ENCODE measurements at places on chromosomes 6 and 20.

DNA sequence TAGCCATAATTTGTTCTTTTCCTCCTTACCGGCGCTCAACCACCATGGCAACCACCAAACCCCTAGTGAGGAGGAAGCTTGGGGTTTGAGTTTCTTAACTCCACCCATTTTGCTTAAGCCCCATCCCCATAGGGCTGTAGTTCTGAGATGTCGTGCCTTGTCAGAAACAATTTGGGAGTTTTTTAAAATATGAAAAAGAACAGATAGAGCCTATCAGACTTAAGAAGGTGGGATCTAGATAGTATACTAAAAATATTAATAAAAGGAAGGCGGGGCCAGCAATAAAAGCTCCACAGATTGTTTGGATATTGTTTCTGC lies 5.6 kb downstream of the BRD2 start:
- DNase-seq: peak; percentile 64

DNA sequence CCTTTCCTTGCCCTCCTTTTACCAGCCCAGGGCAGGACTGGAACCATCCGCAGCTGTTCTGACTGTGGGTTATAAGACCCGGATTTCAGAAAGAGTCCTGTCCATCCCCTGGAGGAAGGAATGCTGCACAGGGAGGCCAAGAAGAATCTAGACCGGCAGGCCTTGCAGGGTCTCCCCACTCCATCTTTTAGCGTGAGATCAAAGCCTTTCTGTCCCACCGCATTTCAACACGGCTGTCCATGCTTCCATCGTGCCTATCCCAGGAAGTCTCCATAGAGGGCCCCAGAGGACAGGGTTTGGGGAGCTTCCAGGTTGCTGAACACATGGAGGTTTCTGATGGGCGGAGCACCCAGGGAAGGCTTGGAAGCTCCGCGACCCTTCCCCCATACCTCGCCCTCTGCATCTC lies 79.3 kb upstream of the AGPAT4 start:
- no peak for DNase-seq

DNA sequence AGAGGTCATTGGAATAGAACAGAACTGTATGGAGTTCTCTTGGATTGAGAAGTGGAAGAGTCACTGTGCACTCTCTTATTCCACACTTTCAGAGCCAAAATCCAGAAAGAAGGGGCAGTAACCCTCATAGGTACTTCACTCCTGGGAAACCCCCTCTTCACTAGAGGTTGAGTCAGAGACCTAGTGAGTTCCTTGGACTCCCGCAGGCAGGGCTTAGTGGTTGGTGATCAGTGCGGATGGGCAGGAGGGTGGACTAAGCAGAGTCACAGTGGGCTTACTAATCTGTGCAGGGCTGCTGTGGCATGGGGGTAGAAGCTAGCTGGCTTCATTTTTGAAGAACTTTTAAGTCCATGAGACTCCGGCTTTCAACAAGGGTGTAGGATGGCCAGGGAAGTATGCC lies 95.0 kb upstream of the MLN start:
- no peak for DNase-seq

DNA sequence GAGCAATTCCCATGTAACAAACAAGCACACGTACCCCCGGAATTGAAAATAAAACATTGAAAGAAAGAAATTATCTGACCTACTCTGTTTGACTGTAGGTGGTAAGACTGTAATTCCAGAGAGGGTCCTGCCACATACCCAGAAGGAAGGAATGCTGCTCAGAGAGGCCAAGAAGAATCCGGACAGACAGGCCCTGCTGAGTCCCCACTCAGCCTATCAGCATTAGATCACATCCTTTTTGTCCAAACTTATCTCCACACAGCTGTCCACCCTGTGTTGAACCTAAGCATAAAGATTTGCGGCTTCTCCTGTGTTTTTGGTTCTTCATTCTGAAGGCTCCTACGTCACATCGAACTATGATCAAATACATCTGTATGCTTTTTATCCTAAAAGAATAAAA lies 591.9 kb downstream of the QKI start:
- no peak for DNase-seq

GRCh38 chr6:163226836-163227485 lies 187.6 kb upstream of the QKI start:
- peak; percentile 84 for DNase-seq

DNA sequence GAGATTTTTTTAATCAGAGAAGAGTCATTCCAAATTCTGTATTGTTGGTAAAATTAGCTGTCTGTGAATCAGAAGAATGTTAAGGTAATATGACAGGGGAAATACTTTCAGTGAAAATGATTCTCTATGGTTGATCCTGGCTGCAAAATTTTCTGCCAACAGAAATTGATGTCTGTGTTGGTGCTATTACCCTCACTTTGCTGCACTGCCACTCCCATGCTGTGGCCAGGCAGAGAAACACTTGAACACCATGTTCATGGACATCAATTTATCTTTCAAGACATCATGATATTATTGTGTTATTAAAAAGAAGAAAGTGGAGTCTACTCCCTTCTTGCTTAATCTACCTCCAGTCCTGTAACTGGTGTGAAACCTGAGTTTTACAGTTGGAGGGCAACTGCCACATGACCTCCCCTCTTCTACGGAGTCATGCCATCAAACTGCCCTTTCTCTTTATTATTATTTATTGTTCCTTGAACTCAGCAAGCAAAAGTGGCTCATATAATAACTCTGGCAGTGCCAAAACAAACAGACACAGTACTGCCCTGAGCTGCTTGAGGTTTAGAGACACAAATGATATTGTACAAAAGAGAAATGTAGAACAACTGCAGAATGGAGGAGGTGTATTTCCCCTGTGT lies 288.0 kb upstream of the JAG1 start:
- peak; percentile 48 for DNase-seq

GRCh38 chr6:135180542-135181332 lies at the start of gene MYB:
MYB (plus strand) TSS chr6:135181308; CDS start chr6:135181514, 206 bp downstream.
- peak; percentile 29 for DNase-seq

- no peak for DNase-seq
Observed at GRCh38 chr20:62771396-62772102, 24.7 kb upstream of the MRGBP start.

DNA sequence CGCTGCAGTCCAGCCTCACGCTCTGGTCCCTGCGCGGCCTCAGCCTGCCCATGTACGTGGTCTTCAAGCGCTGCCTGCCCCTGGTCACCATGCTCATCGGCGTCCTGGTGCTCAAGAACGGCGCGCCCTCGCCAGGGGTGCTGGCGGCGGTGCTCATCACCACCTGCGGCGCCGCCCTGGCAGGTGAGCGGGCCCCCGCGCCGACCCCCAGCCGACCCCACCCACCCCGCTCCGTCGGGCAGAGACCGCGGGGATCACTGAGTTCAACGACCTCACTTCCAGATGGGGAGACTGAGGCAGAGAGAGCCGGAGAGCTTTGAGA lies 545 bp downstream of the SLC35D3 start:
- no peak for DNase-seq

GRCh38 chr20:3046677-3047462 lies 1.0 kb downstream of the MRPS26 start:
- peak; percentile 19 for DNase-seq
